ENCODE measurements at places on chromosomes 4 and X.

GRCh38 chr4:10153161-10153560 is 36.6 kb upstream of the WDR1 start:
- no peak for DNase-seq

DNA sequence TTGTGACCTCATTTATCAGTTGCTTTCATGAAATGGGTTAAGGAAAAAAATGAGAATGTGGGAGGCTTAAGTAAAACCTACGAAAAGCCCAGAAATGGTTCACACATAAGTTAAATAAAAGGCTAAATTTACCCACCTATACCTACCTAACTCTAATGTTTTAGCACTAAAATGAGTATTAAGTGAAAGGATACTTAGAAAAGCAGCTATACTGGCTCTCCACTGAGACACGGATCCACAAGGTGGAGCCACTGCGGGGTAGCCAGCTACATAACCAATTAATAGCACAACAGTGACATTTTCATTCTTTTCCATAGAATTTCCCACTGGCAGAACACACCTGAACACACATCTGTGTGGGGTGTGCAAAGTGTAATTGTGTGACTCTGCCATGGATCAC is 101.9 kb downstream of the MAML3 start:
- DNase-seq = no peak

DNA sequence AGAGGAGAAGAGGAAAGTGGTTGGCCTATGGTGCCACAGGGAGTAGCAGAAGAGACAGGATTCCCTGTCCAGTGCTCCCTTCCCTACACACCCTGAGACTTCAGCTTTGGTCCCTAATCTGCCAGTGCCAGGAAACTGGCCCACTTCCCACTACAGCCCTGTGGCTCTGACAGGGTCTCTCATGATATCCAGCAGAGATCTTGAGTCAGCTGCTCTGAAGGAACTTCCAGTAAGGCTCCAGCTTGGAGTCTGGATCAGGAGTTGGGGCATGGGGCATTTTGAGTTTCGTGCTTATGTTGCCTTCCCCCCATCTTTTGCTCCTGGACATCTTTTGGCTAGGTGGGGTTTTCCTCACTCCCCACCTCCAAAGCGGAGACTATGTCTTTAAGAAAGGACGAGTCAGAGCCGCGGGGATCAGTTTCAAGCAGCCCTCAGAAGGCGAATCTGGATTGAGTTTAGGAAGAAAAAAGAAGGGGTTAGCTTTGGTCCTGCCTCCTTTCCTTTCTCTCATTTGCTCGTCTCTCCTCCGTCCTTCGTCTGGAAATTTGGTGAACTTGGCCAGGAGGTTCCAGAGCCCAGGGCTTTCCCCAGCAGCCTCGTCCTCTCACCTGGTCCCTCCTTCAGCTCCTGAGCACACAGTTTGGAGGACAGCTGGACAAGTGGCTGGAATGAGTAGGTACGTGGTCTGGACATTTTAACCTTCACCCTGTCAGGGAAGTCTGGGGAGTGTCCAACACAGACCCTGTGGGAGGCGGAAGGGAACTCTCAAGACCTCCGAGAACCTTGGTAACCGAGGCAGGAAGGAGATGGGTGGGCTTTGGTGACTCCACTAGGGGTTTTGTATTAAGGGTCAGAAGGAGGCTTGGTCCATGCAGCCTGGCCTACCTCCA is 104.4 kb downstream of the RTL5 start:
- peak; percentile 45 for DNase-seq

- DNase-seq = no peak
These were observed 161.0 kb upstream of the FGF13 start for GRCh38 chrX:138872537-138872936.

DNA sequence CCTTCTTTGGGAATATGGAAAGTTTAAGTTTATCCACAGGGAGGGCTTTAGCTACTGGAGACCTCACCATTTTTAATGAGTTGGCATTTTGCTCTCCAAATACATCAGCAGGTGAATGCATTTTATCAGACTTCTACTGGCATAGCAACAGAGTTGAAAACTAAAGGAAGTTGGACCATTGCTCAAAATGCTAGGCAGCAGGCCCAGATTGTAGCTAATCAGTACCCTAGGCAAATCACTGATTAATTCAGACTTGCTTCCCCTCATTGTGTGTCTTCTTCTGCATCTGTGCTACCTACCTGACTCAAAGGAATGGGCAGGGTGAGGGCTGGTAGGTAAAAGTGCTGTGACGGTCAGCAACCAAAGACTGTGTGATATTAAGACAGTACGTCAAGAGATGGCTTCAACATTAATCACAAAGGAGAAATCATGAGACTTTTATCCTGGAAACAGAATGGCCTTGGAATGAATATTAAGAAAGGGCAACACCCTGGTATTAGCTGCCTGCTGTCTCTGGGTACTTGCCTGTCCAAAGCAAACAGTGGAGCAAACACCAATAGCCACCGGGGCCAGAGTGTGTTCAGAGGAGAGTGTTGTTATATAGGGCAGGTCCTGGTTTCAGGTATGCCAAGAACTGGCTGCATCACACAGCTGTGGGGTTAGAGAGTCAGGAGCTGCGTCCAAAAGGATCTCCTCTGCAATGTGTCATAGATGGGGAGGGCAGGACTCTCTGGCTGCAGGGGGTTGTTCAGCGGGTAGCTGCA is 17.1 kb upstream of the SMIM20 start:
- no peak for DNase-seq

- no peak for DNase-seq
These were observed 395.0 kb upstream of the SPOCK3 start for GRCh38 chr4:167629272-167629671.

DNA sequence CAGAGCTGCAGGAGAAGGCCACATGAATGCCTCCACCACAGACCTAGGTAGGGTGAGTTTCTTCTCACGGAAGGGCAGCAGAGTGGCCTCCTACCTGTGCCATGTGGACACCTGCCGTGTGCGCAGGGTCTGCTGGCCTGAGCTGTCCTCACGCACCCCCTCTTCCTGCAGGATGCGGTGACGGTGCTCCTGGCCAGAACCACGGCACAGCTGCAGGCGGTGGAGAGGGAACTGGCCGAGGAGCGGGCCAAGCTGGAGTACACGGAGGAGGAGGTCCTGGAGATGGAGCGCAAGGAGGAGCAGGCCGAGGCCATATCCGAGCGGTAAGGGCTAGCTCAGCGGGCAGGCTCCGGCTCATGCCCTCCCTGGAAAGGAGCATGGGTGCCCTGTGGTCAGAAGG is 28.4 kb upstream of the CLCN4 start:
- no peak for DNase-seq

Measured in lower leg skin (tissue), 4 donors.